Muscle of leg (tissue), 16 donors: ENCODE measurements at places on chromosomes 4 and X.
A peak's percentile ranks its signal among the peaks of the same experiment; 100 is the strongest.

- no peak for DNase-seq
- no peaks in the 10 kb centered on the region for H3K36me3 ChIP-seq
- no peak overlapping the region for H3K4me3 ChIP-seq
Measured at GRCh38 chr4:181477591-181477990, 765.6 kb upstream of the TENM3 start.

- no peaks in the 10 kb centered on the region for H3K27me3 ChIP-seq
- no peak for DNase-seq
- peak overlapping the region; percentile 38 for H3K27ac ChIP-seq
- no peak overlapping the region for H3K4me3 ChIP-seq
- no peaks in the 10 kb centered on the region for H3K36me3 ChIP-seq
Measured at GRCh38 chr4:77800077-77800476, 19.1 kb downstream of the CNOT6L start.

DNA sequence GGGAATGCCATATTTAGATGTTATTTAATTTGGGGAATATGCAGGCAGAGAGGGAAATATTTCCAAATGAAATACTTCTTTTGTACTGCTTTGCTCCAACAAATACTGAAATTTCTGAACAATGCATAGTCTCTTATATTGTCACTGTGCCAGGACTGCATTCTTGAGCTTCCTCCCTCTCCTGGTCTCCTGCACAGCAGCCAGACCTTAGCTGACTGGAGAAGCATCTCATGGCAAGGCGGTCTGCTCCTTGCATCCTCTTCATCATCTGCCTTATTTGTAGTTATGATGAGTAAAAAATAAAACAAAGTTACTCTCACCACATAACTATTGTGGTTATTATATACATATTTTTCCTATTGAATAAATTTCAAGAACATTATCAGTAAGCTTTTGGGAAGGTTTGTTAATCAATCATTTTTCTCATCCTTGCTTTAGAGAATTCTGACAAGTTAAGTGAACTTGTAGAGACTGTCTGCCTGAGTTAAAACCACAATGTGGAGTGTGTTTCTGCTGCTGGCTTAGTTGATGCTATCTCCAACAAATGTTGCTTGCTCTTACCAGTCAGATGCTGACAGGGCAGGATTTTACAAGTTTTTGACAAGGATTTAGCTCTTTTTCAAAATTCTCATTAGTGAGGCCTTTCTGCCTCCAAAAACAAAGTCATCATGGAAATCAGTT lies 153.6 kb downstream of the SOWAHB start:
- H3K36me3 ChIP-seq: peaks cover 17% of the 10 kb centered on the region
- H3K4me1 ChIP-seq: peaks cover 23% of the 10 kb centered on the region
- DNase-seq: peak; percentile 76
- peak overlapping the region; percentile 10 for H3K27ac ChIP-seq

- peak; percentile 87 for DNase-seq
- H3K36me3 ChIP-seq: no peaks in the 10 kb centered on the region
- H3K4me3 ChIP-seq: no peak overlapping the region
- peaks cover 5% of the 10 kb centered on the region for H3K27me3 ChIP-seq
Measured at GRCh38 chrX:74133156-74133796, 170.7 kb upstream of the ZCCHC13 start.

GRCh38 chr4:141977433-141977832 lies 341.1 kb downstream of the IL15 start:
- DNase-seq: no peak
- H3K27ac ChIP-seq: no peak overlapping the region
- H3K4me1 ChIP-seq: no peaks in the 10 kb centered on the region

DNA sequence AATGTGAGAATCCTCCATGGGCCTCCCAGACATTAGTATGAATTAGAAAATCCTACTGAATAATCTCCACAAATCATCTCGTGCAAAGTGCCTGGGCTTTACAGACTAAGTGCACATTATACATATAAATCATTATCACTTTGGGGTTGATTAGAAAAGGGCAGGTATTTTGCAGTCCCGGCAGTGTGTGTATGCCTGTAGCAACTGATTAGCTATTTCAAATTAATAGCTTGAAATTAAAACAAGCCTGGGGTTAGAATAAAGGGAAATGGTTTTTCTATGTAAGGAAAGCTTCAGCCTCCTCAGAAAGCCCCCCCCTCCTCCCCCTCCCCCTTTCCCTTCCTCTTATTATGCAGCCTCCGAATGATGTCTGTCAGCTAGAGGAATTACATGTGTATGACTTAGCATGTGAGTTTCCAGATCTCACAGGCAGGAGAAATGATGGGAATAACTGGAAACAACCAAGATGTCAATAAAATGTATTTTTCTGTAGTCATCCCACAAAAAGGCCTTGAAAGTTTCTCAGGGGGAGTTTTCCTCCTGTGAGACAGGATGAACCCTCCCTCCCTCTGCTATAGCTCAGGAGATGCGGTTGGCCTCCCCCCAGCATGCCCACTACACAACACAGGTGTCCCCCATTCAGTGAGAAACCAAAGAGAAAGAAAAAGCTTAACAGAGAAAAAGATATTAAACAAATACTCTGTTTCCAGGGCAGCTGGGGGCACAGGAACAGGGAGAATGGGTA lies 41.2 kb upstream of the RASGEF1B start:
- no peaks in the 10 kb centered on the region for H3K27me3 ChIP-seq
- no peaks in the 10 kb centered on the region for H3K36me3 ChIP-seq
- H3K4me3 ChIP-seq: no peak overlapping the region
- no peak for DNase-seq
- no peak overlapping the region for H3K27ac ChIP-seq
- H3K4me1 ChIP-seq: no peaks in the 10 kb centered on the region

DNA sequence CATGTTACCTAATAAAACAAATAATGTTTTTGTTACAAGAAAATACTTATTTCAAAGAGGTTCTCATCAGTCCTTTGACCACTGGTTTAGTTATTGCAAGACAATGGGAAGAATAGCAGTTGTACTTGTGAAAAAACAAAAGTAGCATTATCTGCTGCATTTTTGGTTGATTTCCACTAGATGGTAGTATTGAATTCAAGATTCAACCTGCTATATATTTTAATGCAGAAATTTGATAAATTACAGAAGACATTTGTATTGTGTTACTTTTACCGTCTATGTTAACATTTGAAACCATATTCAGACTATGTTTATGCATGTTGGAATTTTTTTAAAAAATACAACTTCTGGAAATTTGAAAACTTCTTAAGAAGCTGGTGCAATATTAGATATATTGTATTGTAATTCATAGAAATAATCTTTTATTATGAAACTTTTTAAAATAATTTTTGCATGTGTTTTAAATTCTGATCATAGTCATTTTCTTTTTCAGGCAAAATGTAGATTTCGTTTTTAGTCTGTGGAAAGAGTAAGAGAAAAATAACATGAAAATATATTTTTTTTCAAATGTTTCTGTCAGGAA lies 56.4 kb downstream of the SPCS3 start:
- no peaks in the 10 kb centered on the region for H3K4me1 ChIP-seq
- H3K36me3 ChIP-seq: no peaks in the 10 kb centered on the region
- H3K4me3 ChIP-seq: no peak overlapping the region
- H3K27me3 ChIP-seq: no peaks in the 10 kb centered on the region

- DNase-seq: peak; percentile 43
- H3K4me3 ChIP-seq: no peak overlapping the region
- H3K27me3 ChIP-seq: no peaks in the 10 kb centered on the region
Measured at GRCh38 chr4:180449395-180449956, 1793.7 kb upstream of the TENM3 start.

DNA sequence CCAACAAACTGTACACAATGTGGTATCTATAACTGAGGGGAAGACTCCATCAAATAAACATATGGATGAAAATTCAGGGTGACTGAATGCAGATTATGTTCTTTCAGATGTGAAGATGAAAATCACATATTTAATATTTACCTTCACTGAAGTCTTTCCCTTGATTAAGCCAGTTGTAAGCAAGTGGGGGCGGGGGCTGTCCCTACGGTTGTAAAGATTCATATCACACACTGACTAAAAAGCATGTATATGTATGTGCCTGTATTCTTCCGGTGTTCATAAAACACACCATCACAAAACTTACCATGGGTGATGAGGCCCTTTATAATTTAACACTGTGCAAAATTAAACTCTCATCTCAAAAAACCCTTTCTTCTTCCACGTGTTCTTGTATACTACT lies 1.3 kb downstream of the TAB3 start:
- no peak for DNase-seq
- no peak overlapping the region for H3K27ac ChIP-seq
- H3K27me3 ChIP-seq: peaks cover 19% of the 10 kb centered on the region

DNA sequence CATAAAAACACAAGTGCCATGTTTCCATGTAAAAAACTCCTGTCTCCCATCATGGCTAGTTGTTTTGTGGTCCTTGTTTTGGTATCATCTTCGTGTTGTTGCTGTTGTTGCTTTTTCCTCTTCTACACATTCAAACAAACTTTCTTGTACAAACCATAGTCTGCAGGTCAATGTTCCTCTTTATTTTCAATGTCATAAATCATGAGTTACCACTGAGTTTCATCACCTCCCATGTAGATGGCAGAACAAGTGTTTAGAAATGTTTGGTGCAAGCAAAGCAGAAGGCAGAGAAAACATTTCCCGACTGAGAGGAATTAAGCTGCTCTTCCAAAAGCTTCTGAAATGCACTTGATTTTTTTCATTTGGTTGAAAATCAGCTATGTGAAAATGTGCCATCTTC lies 166.0 kb downstream of the ANTXR2 start:
- no peaks in the 10 kb centered on the region for H3K4me1 ChIP-seq
- no peak overlapping the region for H3K27ac ChIP-seq
- no peak for DNase-seq
- H3K36me3 ChIP-seq: peaks cover 13% of the 10 kb centered on the region
- no peak overlapping the region for H3K4me3 ChIP-seq
- no peaks in the 10 kb centered on the region for H3K27me3 ChIP-seq

DNA sequence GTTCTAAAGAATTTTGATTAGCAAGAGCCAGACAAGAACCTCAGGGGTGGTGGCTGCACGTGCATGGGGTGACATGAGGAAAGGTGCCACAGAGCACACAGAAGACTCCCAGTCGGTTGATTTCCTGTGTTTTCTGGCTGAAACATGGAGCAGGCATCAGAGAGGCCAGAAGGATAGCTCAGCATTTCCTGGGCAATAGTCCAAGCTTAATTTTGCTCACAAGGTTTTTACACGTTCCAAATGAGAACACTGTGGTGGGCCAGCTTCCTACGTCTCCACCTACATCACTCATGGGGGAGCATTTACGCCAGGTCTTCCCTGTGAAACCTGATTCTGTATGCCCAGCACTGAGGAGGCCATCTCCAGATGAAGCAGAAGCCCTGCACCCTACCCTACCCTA lies 212.5 kb upstream of the CLNK start:
- no peak overlapping the region for H3K4me3 ChIP-seq
- no peak overlapping the region for H3K27ac ChIP-seq
- H3K27me3 ChIP-seq: no peaks in the 10 kb centered on the region
- H3K36me3 ChIP-seq: no peaks in the 10 kb centered on the region

DNA sequence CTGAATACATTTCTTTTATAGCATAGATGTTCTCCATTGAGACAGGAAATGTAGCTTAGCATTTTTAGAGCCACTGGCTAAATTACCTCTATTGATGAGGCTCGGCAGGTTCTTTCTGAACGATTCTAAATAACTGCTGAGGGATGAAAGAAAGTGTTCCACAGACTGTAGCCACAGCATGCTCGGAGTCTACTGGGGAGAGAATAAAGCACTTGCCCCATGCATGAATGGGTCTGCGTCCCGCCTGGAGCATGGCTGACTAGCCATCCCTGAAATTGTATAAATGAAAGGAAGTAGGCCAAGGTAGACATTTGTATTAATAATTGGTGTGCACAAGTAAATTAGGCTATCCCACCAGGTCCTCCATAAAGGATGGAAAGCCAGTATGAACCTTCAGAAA lies 269.8 kb downstream of the COL25A1 start:
- no peaks in the 10 kb centered on the region for H3K36me3 ChIP-seq
- no peaks in the 10 kb centered on the region for H3K27me3 ChIP-seq
- DNase-seq: no peak
- H3K27ac ChIP-seq: no peak overlapping the region

DNA sequence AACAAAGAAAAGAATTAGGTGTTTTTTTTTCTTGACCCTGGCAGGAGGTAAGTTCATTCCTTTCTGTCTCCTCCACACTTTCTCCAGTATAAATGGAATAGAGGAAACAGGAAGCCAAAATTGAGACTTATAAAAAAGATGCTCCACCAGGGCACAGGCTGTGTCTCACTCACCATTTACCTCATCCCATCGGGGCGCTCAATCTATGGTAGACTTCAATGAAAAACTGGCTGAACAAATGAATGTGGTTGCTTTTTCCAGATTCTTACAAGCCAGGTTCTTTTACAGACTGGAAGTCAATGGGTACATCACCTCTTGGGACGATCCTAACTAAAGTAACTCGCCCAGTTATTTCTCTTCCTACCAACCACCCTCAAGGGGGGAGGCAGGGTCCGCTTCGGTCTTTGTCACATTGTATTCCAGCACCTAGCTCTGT lies 685 bp downstream of the COMMD8 start:
- no peaks in the 10 kb centered on the region for H3K27me3 ChIP-seq
- H3K36me3 ChIP-seq: no peaks in the 10 kb centered on the region
- DNase-seq: no peak
- peaks cover 4% of the 10 kb centered on the region for H3K4me1 ChIP-seq
- peak overlapping the region; percentile 83 for H3K4me3 ChIP-seq

DNA sequence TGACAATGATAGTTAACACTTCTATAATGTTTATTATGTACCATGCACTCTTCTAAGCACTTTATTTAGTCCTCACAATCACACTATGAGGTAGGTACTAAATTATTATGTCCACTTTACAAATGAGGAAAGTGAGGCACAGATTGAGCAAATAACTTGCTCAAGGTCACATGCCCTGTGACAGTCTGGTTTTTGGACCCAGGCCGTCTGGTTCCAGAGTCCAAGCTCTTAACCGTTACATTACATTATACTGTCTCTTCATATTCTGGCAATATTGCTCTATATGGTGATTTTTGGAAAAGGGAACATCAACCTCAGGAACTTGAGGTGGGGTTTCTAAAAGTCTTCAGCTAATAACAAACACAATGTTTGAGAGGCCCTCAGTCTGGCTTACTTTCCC lies 12.8 kb downstream of the SYTL4 start:
- no peak for DNase-seq
- no peak overlapping the region for H3K27ac ChIP-seq
- no peaks in the 10 kb centered on the region for H3K4me1 ChIP-seq

DNA sequence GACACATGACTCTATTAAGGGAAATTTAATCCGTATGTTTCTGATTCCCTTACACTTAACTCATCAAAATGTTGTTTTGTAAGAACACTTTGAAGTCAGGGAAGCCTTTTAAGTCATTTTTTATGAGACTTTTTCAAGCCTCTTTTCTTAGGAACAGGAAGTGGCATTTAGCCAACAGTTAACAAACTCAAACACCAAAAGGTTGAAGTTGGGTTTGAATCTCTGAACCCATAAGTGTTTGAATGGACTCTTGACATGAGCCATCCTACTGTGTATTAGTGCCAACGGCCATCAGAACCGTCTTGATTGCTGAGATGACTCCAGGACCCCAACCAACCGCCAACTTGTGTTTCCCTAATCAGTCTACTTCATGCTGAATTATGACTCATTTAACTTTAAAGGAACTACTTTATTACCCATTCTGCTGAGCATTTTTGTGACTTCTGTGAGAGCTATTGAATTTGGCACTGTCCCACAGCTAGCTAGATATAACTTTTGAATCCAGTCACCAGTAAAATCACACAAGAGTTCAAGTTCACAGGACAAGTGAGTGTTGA lies 209.1 kb upstream of the FAT1 start:
- DNase-seq: no peak
- no peaks in the 10 kb centered on the region for H3K27me3 ChIP-seq
- no peak overlapping the region for H3K4me3 ChIP-seq
- H3K27ac ChIP-seq: no peak overlapping the region
- H3K4me1 ChIP-seq: peaks cover 9% of the 10 kb centered on the region
- no peaks in the 10 kb centered on the region for H3K36me3 ChIP-seq

GRCh38 chrX:108121291-108121690 lies 29.7 kb downstream of the ATG4A start:
- no peaks in the 10 kb centered on the region for H3K36me3 ChIP-seq
- H3K27ac ChIP-seq: no peak overlapping the region
- peaks cover 10% of the 10 kb centered on the region for H3K27me3 ChIP-seq
- DNase-seq: no peak
